Activated T-cell treated with anti-CD3 and anti-CD28 coated beads, Interleukin-2, amount 50 U/mL, for 24 hours (primary cell): ENCODE measurements at places on chromosomes 3 and 15.

DNA sequence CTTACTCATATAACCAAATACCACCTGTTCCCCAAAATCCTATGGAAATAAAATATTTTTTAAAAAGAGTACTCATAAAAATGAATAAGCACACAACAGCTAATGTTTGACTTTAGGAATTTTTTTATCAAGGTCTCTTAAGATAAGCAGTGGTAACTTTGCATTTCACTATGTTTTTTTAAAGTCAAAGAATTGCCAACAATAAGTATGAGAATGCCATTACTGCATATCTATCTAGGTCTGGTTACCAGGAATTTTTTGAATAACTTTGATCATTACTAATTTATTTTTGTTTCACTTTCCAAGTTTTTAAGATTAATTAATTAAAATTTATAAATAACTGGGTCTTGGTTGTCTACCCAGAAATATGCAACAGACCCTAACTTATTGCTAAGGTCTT is 41.5 kb downstream of the PLSCR4 start:
- DNase-seq: no peak

GRCh38 chr3:109035082-109035481 is 81.4 kb upstream of the GUCA1C start:
- no peak for DNase-seq

DNA sequence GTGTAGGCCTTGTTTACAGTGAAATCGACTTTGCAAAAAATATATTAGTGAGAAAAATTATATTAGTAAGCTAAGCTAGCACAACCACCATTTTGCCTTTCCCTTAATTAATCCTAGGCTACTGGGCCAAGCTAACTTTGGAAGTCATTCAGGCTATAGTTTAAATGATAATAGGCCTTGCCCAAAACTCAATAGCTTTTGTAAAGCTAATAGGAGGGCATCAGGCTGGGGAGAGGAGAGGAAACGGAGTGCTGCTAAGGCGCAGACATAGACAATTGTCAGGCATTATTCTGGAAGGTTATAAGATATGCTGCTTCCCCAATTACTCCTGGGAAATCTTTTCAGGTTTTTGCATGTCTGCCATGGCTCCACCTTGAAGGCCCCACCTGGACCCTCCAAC is 1286.0 kb downstream of the NSUN3 start:
- no peak for DNase-seq

- peak; percentile 9 for DNase-seq
Observed at GRCh38 chr15:31259562-31260252, 66.9 kb upstream of the KLF13 start.

GRCh38 chr3:140599496-140599895 is 78.4 kb upstream of the TRIM42 start:
- DNase-seq: no peak

DNA sequence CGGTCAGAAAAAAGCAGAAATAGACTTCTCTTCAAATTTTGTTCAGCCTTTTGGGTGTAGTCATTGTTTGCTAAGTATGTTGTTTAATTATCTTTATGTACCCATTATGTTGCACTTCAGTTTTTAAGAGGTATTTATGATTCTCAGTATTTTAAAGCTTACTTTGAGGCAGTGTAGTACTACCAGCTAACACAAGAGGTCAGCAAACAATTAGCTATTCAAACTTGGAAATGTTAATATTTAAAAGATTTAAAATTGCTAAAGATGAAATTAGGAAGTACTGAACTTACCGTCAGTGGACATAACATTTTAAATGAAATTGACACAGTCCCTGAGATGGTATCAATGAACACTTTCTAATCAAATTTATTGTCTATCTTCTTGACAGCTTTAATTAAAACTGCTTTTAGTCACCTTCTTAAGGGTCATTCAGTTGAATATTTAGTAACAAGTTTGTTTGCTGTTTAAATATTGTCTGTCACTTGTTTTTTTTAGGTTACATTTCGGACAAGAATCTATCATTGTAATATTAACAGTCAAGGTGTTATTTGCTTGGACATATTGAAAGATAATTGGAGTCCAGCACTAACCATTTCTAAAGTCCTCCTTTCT is 28.1 kb downstream of the NKIRAS1 start:
- DNase-seq: no peak

DNA sequence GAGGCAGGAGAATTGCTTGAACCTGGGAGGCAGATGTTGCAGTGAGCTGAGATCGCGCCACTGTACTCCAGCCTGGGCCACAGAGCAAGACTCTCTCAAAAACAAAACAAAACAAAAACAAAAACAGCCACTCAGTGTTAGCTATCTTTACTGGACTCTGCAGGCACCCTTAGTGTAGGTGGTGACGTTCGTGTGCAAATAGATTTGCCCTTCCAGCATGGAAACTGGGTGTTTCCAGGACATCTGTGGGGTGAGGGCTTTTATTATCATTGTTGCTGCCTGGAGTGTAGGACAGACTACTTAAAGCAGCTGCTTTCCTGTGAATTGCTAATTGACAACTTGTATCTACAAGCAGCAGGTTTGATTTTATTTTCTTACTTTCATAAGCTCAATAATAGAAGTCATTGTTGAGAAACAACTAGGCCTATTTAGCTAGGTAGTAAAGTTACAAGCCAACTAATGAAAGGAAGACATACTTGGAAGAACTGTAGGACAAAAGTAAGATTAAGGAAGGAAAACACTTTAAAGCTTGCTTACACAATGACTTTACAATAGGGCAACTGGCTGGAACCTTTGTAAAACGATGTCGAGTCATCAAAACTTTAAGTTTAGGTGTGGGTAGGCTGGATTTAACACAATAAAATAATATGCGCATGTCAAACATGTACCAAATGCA is 25.4 kb upstream of the SPPL2A start:
- no peak for DNase-seq

GRCh38 chr3:65701516-65701915 is 337.2 kb downstream of the MAGI1 start:
- DNase-seq: no peak

DNA sequence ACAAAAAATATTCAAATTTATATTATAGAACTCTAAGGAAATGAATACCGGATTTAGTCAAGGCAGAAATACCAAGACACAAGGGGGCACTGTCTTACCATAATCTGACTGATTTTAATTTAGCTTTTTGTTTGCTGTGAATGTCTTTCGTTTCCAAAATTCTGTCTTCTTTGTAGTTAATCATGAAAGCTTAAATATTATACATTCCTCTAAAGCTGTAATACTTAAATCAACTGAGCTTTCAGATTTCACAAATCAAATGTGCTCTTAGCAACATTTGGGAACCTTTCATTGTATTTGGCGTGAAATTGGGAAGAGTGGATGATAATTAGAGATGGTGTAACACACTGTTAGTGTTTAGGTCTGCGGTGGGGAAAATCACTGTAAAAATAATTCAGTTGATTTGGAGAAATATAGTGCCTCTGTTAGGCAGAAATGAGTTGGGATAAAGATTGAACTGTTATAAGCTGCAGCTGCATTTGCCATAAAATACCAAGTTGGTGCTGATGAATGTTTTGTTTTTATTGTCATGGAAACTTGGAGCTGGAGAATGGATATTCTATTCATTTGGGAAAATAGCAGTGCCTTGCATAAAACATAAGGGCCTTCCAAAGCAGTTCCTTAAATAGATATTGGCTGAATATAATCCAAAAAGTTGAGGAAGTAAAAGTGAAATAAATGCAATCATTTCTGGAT is 228.2 kb downstream of the TCF12 start:
- DNase-seq: no peak

GRCh38 chr3:156024904-156025533 is 95.4 kb upstream of the KCNAB1 start:
- no peak for DNase-seq

GRCh38 chr3:39050029-39050428 is 1.7 kb downstream of the SCN11A start:
- DNase-seq: no peak

DNA sequence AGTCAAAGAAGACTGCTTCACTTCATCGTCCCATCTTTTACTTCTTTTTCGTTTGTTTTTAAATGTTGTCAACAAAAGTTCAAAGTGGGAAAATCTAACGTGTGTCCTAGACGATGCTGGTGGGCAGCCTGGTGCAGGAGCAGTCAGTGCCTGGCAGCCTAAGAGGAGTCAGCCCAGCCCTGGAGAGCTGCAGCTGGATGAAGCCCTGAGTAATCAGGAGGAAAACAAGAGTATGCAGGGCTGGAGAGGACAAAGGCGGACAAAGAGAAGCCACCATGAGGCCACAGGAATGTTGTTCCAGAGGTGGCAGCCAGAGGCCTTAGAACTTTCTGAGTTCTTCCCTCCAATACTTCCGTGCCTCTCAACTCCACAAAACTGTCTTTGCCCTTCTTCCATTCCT is 5.7 kb downstream of the ADAMTS17 start:
- DNase-seq: no peak

GRCh38 chr3:139718415-139718814 is 40.6 kb upstream of the NMNAT3 start:
- no peak for DNase-seq

DNA sequence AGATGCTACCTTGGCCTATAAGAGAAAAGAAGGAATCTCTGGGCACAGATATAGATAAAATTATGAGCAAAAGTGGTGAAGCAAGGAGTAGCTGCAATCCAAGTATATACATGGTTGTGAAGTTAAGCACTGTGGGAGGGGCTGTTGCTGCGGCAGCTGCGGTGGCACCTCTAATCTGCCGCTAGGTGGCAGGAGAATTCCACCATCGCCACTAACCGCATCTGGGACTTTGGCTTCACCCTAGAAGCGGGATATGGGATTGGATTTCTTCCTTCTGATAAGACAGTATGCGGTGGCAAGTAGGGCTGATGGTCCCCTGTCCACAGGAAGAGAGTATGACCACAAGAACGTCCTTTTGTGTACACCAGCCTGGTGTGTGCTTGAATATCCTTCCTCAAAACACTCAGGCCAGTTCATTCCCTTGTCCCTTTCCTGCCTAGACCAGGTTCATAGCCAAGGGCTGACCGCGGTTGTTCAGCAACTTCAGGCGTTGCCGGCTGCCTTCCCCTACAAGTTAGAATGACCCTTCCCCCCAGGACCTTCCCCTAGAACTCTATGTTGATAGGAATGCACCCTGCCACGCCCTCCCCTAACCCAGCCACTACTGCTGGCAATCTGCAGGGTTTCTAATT is 5.1 kb downstream of the MAGEL2 start:
- DNase-seq: peak; percentile 48

- DNase-seq: no peak
Observed at GRCh38 chr3:52481819-52482521, 13.2 kb upstream of the STAB1 start.

GRCh38 chr15:68228143-68228970 is 1.2 kb downstream of the CLN6 start:
- no peak for DNase-seq

DNA sequence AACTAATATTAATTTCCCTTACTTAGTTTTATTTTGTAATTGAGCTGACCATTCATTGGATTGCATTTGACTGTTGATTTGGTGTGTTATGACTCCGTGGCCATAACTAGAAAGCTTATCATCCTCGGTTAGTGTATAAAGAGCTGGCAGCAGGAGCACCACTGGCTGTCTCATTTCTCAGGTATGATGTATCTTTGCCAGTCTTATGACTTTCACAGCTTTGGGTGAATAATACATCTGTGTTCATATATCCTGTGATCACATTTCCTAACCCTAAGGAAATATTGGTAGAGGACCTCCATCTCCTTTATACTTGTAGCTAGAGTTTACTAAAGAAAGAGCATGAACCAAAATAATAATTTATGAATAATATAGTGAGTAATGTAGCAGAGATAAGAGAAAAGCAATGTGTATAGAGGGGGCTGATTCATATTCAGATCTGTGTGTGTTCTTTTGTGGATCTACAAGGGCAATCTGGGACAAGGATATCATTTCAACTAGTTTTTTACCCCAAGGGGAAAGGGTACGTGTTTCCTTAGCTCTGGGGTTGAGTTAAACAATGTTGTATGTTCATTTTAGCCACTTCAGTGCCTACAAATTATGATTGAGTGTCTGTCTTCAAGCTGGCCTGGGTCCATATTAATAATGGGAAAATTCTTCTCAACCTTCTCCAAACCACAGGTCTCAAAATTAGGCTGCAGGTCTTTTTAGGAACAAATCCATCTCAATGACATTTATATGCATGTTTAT is 901.7 kb downstream of the NTRK3 start:
- no peak for DNase-seq

DNA sequence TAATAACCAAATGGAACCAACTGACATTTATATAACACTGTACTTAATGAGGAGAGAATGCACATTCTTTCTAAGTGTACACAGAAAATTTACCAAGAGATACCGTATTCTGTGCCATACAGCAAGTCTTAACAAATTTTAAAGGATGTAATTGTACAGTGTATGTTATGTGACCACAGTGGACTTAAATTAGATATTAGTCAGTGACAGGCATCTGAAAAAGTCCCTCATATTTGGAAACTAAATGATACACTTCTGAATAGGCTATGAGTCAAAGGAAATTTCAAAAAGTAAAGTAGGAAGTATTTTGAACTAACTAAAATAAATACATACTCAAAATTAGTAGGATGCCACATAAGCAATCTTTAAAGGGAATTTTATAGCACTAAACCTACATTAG is 59.6 kb upstream of the P3H2 start:
- DNase-seq: no peak

DNA sequence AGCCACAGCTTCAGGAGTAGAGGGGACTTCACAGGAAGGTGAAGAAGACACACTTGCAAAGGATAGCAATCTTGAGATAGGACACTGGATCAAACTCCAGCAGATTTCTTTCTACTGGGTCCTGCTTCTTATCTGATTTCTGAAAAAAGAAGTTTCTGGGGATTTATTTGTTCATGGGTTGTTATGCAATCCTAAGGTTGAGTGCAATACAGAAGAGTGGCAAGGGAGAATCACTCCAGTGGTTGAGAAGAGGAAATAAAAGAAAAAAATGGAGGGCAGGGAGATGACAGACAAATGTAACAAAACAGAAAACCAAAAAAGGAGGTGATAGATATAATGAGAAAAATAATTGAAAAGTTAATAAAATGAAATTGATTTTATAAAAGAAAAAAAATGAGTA is 858.3 kb downstream of the TUSC7 start:
- DNase-seq: no peak

DNA sequence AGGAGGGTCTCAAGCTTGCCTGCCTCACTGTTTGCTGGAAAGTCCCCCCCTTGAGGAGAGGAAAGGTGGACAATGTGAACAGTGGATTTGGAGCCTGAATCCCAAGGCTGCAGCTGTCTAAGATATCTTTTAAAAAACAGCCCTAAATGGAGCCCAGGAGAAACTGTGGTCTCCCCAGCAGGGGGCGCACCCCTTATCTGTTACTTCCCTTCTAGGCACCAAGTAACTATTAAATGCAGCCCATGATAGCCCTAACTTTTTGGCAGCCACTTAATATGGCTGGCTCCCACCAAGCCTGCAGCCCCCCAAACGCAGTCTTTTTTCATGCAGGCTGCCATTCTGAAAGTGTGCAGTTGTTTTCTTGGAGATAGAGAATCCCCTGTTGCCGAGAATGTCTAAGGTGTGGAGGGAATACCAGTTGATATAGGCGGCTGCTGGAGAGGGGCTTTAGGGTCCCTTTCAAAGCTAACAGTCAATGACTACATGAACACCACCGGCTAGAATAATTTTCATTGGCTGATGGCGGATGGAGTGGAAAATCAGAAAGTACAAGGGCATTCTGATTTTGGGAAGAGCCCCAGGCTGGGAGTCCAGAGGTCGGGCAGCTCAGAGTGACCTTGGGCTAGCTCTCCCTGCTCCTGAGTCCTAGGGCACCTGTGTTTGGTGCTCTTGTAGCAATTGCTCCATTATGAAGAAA is 1.3 kb downstream of the RHCG start:
- peak; percentile 36 for DNase-seq
